ENCODE measurements at places on chromosomes 2 and 18. TPM values are rescaled to one million over a fixed set of nuclear protein-coding genes. Genes with fewer than 3 reads are reported as not detected.

The SPDYA gene
- not detected for total RNA-seq

The UGT1A8 gene
- total RNA-seq: not detected

The ELOA2 gene
- total RNA-seq: not detected

The GAD1 gene
- not detected for total RNA-seq

The SCN2A gene
- total RNA-seq: under 0.01 TPM

The NEU4 gene
- not detected for total RNA-seq

The OXER1 gene
- not detected for total RNA-seq

The ASAP2 gene
- 23.4 TPM for total RNA-seq

The ARID5A gene
- total RNA-seq: 14.7 TPM

The C1QL2 gene
- not detected for total RNA-seq

The KIF5C gene
- total RNA-seq: 0.25 TPM

The IL1F10 gene
- not detected for total RNA-seq

The CTNNA2 gene
- total RNA-seq: not detected

The SERPINB10 gene
- 3.4 TPM for total RNA-seq

The CFC1 gene
- not detected for total RNA-seq

The SCN3A gene
- total RNA-seq: 0.98 TPM

The ADAM23 gene
- 5.0 TPM for total RNA-seq

The ATL2 gene
- total RNA-seq: 25.9 TPM

The XIRP2 gene
- 0.20 TPM for total RNA-seq

The DPYSL5 gene
- total RNA-seq: not detected

The FN1 gene
- total RNA-seq: 639 TPM

The IL18R1 gene
- total RNA-seq: 1.00 TPM

The MTIF2 gene
- total RNA-seq: 27.0 TPM

The AGXT gene
- total RNA-seq: not detected

The ERLEC1 gene
- 35.3 TPM for total RNA-seq

The CD226 gene
- total RNA-seq: 0.13 TPM

The MAB21L4 gene
- total RNA-seq: not detected

The REG1B gene
- total RNA-seq: not detected

The MYO5B gene
- 2.1 TPM for total RNA-seq

The TIA1 gene
- total RNA-seq: 41.3 TPM

The SP9 gene
- not detected for total RNA-seq

The MC2R gene
- total RNA-seq: not detected

The LOXHD1 gene
- not detected for total RNA-seq

The HOXD1 gene
- 3.7 TPM for total RNA-seq

The PMAIP1 gene
- total RNA-seq: 25.0 TPM

The ENOSF1 gene
- total RNA-seq: 19.4 TPM

The LYG2 gene
- not detected for total RNA-seq

The ANKRD30B gene
- total RNA-seq: not detected

The CENPA gene
- total RNA-seq: 11.5 TPM

The OTX1 gene
- total RNA-seq: 0.10 TPM

The DSG4 gene
- not detected for total RNA-seq

The SLC9A2 gene
- 0.05 TPM for total RNA-seq

The SKOR2 gene
- not detected for total RNA-seq

The RAMP1 gene
- not detected for total RNA-seq

The IL1R2 gene
- total RNA-seq: not detected

The ARHGAP28 gene
- 2.1 TPM for total RNA-seq
